ENCODE measurements at places on chromosomes 4 and X.

GRCh38 chrX:123489011-123489410 lies 243.8 kb downstream of the THOC2 start:
- DNase-seq: no peak

DNA sequence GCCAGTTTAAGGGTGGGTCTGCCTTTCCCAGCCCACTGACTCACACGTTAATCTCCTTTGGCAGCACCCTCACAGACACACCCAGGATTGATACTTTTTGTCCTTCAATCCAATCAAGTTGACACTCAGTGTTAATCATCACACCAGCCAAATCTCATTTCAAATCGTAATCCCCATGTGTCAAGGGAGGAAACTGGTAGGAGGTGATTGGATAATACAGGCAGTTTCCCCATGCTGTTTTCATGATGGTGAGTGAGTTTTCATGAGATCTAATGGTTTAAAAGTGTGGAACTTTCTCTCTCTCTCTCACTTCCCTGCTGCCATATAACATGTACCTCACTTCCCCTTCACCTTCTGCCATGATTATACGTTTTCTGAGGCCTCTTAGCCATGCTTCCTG lies 647.2 kb upstream of the FRG1 start:
- no peak for DNase-seq

DNA sequence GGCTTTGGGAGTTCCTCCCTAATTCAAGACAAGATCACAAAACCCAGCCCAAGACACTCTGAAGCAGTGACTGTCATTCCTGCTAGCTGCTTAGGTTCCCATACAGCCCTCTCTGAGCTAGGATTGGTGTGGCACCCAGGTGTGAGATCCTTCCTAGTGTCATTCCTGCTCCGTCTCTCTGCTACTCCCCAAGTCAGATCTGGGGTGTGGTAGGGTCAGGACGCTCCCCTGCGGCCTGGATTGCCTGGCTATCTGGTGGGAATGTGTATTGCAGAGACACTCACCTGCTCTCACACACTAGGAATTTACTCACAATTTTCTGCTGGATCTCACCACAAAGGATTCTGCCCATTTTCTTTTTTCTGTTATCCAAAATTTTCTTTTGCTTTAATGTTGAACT lies 560.8 kb upstream of the ATOH1 start:
- no peak for DNase-seq

GRCh38 chr4:113950207-113950606 lies 29.2 kb downstream of the ARSJ start:
- no peak for DNase-seq

- DNase-seq: no peak
These were observed 951.6 kb upstream of the TENM3 start for GRCh38 chr4:181291615-181292014.

- DNase-seq: no peak
These were observed 31.7 kb downstream of the BBS12 start for GRCh38 chr4:122764071-122764820.

- peak; percentile 67 for DNase-seq
These were observed 32.7 kb downstream of the ACSL1 start for GRCh38 chr4:184792950-184793555.

DNA sequence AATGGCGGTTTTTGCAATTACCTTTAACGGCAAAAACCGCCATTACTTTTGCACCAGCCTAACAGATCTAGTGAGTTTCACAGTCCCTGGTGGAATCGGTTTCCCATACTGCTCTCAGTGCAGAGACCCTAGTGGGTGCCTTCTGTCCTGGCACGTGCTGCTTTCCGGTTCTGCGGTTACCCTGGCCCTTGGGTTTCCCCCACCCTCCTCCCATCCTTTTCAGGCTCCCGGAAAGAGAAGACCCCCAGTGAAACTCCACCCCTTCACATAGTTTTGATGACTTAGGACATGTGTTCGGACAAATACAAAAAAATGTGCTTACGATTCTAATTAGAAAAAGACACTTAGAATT lies 36.9 kb downstream of the NLGN3 start:
- DNase-seq: peak; percentile 49

DNA sequence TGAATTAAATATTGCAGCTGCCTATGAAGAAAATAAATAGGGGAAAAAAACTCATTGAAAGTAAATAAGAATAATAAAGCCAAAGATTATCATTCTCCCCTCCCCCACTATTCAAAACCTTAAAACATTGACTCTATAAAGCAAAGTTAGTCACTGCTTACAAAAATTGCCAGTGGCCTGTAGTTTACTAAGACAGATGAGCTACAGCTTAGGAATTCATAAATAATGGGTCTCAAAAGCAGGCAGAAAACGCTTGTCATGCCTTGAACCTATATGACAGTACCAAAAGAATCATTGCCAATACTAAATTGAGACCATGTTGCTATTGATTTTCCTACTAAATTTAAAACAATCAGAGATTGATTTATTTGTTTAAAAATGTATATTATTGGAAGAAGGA lies 78.9 kb downstream of the SLC10A7 start:
- no peak for DNase-seq

DNA sequence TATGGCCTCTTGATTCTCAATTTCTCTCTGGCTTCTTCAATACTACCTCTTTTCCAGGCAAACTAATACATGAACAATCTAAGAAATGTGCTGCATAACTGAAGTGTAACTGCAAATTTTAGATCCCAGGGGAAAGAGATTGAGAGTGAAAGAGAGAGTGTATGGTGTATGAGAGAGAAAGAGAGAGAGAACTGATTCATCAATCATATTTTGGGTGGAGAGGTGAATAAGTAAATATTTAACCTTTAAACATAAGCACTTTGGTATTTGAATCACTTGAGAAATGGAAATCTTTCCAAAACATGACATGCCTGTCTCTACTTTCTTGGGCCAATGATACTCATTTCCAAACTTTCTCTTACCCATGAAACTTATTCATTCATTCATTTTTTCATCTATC lies 147.2 kb upstream of the DIPK2B start:
- no peak for DNase-seq

DNA sequence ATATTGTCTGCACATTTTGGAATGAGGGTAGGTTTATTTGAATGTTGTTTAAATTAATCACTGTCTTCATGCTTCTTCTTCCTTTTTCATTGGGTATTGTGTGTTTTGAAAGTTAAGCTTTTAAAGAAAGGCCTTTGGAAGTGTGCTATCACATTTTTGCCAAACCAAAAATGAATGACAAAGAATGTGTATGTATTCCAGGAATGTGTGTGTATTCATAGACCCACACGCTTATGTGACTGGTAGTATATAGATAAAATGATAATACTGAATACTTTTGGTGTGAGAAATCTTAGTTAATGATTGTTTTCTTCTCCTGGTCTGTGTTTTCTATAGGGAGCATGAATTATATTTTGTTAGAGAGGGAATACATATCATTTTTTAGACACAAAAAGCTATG lies 404.4 kb downstream of the TLL1 start:
- no peak for DNase-seq

GRCh38 chr4:4502694-4503311 lies 39.0 kb downstream of the STX18 start:
- DNase-seq: peak; percentile 31

GRCh38 chr4:89213382-89213701 lies 94.3 kb downstream of the GPRIN3 start:
- DNase-seq: no peak

DNA sequence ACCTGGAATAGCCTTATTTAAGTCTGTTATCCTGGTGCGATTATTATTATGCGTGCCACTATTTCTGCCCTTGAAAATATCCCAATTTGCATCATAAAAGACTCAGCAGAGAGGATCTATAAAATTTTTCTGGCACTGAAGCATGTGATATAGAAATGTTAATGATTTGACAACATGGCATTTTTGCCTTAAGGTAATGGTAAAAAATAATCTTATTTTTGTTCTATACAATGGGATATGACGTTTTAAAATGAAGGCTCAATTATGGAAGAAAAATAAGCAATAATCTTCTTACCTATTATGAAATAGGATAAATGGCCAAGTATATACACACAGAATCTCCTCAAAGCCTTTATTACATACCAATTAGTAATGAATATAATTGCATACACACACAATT lies 113.5 kb downstream of the PDGFC start:
- DNase-seq: no peak

DNA sequence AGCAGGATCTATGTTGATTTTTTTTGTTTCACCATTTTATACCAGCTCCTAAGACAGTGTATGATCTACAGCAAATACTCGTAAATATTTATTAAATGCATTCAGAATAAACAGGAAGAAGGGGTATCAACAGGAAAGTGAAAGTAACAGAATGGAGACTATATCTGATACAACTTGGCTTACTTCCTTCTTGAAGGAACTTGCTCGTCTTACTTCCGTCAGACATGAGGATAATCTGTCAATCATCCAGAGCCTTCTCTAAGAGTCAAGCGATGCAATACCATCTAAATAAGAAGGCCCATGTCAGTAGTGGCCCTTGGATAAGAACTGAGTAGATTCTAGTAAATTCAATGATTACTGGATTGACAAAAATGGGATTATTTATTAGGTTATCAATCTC lies 84.2 kb downstream of the CAMK2D start:
- DNase-seq: no peak

GRCh38 chr4:47915378-47915777 lies 995 bp upstream of the NFXL1 start:
- DNase-seq: no peak

DNA sequence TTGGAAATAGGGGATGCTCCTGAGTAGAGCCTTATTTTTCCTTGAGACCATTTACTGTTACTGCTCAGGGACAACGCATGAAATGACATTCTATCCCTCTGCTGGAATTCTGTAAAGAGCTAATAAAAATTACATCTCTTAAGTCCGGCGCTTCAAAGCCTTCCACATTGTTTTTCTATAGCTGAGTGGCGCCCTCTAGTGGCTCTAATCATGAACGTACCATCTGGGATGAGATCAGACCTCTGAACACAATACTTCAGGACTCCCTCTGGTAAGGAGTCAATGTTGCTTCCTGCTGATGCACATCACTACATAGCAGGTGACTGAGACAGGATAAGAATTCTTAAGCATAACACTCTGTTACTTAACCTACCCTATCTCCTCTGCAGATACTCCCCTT lies 6.0 kb downstream of the HMGN5 start:
- DNase-seq: peak; percentile 39

DNA sequence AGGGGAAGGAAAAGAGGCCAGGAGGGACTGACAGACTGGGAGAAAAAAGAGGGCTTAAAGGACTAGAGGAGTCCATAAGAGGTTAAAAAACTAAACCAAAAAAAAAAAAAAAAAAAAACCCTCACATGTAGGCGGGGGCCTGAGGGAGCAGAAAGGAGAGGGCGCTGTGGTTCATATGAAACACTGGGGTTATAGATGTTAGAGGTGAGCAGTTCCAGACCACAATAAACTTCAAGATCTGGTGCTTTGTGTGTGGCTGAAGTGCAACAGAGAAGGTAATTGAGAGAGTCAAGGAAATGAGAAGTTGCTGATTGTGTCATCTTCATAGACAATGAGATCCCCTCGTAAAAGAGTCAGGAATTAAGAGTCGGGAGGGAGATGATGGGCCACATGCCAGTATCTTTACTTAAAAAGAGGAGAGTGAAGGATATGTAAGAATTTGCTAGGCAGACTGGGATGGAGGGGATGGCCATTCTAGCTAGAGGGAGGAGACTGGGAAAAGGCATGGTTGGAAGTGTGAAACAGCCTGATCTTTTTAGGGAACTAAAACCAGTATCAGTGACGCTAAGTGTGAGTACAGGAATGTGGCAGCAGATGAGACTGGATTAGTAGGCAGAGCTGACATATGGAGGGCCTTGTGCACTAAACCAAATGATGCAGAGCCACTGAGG lies 18.4 kb upstream of the OGT start:
- peak; percentile 8 for DNase-seq

DNA sequence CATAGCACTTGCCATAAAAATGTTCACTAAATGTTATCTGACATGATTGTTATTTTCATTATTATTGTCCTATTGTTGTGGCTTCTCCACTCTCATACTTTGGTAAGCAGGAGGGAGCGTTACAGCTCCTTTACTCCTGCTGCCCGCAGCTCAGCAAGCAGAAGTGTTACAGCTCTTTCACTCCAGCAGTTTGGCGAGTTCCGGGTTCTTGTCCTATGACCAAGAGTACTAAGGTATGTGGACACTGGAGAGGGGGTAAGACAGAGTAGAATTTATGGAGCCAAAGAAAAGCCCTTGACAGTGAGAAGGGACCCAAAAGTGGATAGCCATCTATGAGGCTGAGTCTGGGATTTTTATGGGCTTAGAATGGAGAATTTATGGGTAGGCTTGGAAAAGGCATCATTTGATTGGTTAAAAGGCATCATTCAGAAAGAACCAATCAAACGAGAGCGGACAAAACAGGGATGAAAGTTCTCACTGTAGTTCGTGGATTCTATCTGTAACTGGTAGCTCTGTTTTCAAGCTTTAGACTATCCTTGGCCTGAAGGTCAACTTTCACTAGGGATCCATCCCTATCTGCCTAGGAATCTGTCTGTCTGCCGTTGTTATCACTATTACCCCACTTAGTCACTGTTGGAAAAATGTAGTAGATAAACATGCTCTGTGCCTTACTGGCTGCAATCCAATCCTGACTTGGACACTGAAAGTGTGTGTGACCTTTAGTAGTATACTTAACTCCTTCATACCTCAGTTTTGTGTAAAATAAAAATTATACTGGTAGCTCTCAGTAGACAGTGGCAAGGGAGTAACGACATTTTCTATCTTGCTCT lies 545.6 kb upstream of the LCORL start:
- no peak for DNase-seq

- DNase-seq: no peak
These were observed 22.2 kb downstream of the GUCY1A1 start for GRCh38 chr4:155688860-155689259.

GRCh38 chr4:15239866-15240265 lies 188.0 kb upstream of the C1QTNF7 start:
- no peak for DNase-seq

GRCh38 chr4:8528713-8529112 lies 51.5 kb upstream of the GPR78 start:
- no peak for DNase-seq

DNA sequence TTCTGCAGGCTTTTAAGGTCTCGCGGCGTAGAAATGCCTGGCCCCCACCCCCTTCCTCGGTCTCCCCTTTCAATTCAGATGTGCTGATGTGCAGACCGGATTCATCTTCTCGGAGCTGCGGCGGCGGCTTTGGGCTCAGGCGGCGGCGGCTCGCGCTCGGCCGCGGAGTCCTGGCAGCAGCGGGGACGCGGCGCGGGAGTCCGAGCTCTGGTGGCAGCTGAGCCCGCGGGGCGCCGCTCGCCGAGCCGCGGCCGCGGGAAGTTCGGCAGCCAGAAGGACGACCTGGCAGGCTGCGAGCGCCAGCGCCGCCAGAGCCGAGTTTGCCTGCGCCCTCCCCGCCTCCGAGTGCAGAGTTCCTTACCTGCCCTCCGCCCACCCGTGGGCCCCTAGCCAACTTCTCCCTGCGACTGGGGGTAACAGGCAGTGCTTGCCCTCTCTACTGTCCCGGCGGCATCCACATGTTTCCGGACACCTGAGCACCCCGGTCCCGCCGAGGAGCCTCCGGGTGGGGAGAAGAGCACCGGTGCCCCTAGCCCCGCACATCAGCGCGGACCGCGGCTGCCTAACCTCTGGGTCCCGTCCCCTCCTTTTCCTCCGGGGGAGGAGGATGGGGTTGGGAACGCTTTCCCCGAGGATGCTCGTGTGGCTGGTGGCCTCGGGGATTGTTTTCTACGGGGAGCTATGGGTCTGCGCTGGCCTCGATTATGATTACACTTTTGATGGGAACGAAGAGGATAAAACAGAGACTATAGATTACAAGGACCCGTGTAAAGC lies 448 bp downstream of the TLL1 start:
- DNase-seq: no peak
